ENCODE measurements at places on chromosomes 4 and X.

DNA sequence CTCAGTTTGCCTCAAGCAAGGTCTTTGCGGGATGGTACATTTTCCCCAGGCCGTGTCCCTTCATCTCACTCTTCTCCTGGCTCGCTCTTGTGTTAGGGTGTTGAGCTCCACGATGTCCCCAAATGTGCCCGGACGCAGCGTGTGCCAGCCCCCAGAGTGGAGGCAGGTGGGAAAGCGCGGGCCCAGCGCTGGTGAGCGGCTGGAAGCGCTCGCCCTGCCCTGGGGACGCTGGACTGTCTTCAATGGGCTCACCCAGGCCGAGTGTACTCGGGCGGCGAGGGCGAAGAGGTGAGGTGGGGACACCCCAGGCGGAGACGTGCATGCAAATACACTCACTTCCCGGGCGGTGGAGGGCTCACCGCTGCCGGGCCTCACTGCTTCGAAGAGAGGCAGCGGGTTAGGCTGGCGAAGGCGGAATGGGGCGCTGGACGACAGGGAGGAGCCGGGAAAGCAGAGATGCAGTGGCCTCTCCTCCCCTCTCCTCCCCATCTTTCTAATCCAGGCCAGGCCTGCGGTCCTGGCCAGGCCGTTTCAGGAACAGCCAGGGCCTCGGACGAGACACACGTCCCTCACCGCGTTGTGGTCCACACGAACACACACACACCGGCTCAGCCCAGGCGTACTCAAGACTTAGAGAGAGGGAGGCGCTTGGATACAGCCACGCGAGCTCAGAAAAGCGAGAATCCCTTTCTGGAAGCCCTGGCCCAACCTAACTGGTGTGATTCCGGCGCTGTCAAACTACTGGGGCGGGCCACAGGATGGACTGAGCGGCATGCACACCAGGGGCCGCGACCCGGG, 2.2 kb downstream of the NKX6-1 start:
- no peak for DNase-seq

GRCh38 chrX:100081503-100081902, 328.6 kb downstream of the PCDH19 start:
- no peak for DNase-seq

DNA sequence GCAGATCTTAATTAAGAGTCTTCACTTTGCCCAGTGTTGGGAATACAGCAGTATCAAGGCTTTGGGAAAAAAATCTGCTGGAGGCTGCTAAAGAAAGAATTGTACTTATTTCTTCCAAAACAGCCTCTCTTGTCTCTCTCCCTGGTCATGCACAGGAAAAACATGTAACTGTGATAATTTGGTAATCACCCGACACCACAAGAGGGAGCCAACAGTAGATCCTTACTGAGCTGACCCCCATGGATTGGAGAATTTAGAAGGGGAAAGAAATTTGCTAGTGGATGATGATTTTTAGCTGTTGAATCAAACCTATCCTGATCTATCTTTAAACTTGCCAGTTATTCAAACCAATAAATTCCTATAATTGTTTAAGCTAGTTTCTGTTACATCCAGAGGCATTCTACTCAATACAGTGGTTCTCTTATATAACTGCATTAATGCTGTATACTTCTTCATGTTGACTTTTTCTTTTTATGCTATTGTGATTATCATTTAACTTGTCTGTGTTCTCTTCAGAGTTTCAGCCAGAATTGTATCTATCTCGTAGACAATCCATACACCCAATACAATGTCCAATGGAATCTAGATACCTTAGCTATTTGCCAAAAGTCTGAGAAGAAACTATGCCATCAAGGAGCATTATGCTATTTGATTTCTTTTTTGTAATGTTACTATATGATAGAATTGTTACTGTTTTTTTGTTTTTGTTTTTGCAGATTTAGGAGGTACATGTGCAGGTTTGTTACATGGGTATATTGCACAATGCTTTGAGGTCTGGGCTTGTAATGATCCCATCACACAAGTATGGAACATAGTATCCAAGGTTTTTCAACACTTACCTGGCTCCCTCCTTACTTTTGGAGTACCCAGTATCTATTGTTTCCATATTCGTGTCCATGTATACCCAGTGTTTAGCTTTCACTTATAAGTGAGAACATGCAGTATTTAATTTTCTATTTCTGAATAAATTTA, 31.3 kb upstream of the ARHGEF38 start:
- DNase-seq, result peak; percentile 16

- peak; percentile 77 for DNase-seq
Observed at GRCh38 chr4:3791910-3792542, 25.8 kb downstream of the ADRA2C start.

GRCh38 chr4:136277741-136278140, 1254.6 kb downstream of the PCDH18 start:
- no peak for DNase-seq

Measured in NT2/D1 (cell line).